Skeletal muscle cell (primary cell): ENCODE measurements at places on chromosomes 4 and X.

- DNase-seq: no peak
Observed at GRCh38 chr4:114025176-114025777, 45.8 kb upstream of the ARSJ start.

- DNase-seq: peak; percentile 7
Observed at GRCh38 chr4:177369372-177369771, 59.7 kb downstream of the NEIL3 start.

GRCh38 chr4:145619639-145619996, 433 bp downstream of the MMAA start:
- no peak for DNase-seq

- no peak for DNase-seq
Observed at GRCh38 chr4:113699772-113700171, 61.8 kb downstream of the CAMK2D start.

GRCh38 chrX:40057405-40057804, 40.4 kb downstream of the BCOR start:
- DNase-seq: no peak
